Activated gamma-delta T cell (primary cell): ENCODE measurements at places on chromosomes 4 and X.

- DNase-seq: no peak
These were observed 66.7 kb upstream of the PNPLA4 start for GRCh38 chrX:7993873-7994272.

GRCh38 chrX:153922932-153923857, 2.9 kb downstream of the ARHGAP4 start:
- no peak for DNase-seq

GRCh38 chrX:138638996-138639395, 72.5 kb downstream of the FGF13 start:
- no peak for DNase-seq

GRCh38 chrX:13131396-13132137, 87.1 kb upstream of the FAM9C start:
- no peak for DNase-seq

DNA sequence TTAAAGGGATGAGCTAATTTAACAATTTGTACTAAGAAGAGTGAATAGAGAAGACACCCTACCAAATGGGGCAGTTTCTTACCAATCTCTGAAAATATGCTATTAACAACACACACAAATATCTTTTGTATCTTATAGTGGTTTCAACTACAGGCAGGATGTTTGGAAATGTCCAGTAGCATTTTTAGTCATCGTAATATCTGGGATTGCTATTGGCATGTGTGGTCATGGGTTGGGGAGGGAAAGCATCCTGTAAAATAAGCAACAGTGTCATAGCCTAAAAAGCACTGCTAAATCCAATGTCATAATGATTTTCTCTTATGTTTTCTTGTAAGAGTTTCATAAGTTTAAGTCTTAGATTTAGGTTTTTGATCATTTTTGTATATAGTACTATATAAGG, 29.3 kb upstream of the ABCG2 start:
- no peak for DNase-seq

GRCh38 chrX:131366407-131366806, 77.3 kb upstream of the IGSF1 start:
- DNase-seq: no peak

DNA sequence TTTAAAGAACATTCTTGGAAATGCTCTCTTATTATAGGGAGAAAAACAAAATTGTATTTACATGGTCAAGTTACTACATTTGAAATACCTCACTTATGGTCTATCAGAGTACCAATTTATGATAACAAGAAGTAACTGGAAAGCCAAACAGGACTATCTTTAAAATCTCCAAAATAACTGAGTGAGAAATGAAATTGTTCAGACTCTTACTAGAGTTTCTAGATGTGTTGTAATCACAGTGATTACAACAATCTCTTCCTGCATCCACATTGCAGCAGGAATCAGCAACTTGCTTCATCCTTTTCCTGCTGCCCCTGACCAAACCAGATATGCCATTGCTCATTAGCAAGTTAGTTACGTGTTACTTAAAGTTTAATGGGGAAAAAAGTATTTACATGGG, 245.2 kb upstream of the SMIM31 start:
- no peak for DNase-seq

DNA sequence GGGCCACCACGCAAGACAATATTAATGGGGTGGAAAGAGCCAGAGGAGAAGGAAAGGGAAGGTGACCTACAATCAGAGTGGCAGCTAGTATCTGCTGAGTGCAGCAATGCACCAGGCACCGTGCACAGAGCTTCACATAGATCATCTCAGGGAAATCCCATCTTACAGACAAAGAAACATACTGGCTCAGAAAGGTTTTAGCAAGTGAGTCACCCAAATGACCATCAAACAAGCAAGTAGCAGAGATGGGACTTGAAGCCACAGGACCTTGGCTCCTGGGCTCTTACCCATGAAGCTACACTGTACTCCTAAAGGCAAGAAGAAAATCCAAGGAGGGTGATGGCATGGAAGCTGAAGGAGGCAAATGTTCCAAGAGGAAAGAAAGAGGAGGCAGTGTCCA, 6.8 kb downstream of the ANXA5 start:
- no peak for DNase-seq

DNA sequence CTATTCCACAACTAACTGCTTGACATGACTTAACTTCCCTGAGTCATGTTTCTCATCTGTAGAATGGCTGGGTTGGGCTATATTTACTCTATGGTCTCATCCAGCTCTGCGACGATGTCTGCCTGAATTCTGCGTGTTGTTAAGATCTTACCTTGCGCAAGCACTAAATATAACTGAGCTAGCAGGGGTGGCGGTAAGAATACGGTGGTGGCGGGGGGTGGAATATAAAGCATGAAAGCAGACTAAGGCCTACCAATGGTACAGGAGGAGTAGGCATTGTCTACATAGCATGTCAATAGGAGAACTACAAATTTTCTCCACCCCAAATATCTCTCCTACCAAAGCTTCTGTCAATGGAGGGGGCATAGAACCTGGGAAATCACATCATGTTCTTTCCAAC, 45.7 kb upstream of the DCLK2 start:
- no peak for DNase-seq

- no peak for DNase-seq
These were observed 609 bp downstream of the NR3C2 start for GRCh38 chr4:148441624-148441985.

DNA sequence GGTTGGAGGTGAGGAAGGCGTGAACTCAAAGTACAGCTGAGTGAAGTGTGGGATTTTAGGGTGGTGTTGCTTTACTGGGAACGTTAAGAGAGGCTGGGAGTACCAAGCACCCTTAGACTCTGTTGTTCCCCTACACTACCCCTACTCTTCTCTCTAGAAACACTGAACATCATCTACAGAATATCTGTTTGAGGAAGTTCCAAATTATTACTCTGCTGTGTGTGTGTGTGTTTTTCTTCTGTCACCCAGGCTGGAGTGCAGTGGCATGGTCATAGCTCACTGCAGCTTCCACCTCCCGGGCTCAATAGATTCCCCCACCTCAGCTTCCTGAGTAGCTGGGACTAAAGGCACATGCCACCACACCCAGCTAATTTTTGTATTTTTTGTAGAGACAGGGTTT, 76.7 kb upstream of the AP1S2 start:
- DNase-seq: no peak

- no peak for DNase-seq
These were observed 5.7 kb downstream of the TRIM75 start for GRCh38 chr4:165059386-165059785.

DNA sequence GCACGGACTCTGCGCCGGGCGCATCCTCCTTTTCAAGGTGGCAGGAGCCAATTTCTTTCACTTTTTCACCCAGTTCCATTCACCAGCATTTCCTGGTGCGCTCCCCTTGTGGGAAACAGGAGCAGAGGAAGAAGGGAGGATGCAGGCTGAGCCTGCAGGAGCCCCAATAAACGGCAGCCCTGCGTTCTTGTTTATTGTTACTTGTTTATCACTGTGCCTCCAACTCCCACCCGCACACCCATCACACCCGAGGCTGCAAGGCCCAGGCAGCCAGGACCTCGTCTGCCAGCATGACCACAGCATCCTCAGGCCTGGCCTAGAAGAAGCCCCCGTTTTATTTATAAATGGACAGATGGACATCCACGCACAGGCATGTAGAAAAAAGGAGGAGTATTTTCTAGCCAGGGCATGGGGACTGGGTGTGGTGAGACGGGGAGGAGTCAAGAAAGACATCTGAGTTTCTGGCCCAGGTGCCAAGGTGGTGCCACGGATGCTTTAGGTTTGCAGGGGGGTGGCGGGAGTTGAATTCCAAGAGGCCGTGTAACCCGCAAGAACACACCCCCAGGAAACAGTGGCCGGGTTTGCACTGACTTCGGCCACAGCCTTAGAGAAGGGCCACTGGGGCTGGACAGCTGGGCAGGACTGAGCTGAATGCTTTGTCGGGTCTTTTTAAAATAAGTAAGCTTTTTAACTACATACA, 51.7 kb downstream of the JAKMIP1 start:
- no peak for DNase-seq

DNA sequence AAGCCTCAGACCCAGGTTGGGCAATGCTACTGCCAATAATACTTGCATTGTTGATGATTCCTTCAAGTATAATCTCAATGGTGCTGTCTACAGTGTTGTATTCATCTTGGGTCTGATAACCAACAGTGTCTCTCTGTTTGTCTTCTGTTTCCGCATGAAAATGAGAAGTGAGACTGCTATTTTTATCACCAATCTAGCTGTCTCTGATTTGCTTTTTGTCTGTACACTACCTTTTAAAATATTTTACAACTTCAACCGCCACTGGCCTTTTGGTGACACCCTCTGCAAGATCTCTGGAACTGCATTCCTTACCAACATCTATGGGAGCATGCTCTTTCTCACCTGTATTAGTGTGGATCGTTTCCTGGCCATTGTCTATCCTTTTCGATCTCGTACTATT, 7.4 kb downstream of the LPAR4 start:
- no peak for DNase-seq

GRCh38 chr4:153763404-153763803, 3.6 kb upstream of the RNF175 start:
- no peak for DNase-seq

GRCh38 chr4:171583790-171584189, 229.4 kb upstream of the GALNTL6 start:
- no peak for DNase-seq

- no peak for DNase-seq
These were observed 17.3 kb downstream of the ASMTL start for GRCh38 chrX:1435241-1435895.

- no peak for DNase-seq
These were observed 24.2 kb downstream of the BCOR start for GRCh38 chrX:40073439-40074054.

DNA sequence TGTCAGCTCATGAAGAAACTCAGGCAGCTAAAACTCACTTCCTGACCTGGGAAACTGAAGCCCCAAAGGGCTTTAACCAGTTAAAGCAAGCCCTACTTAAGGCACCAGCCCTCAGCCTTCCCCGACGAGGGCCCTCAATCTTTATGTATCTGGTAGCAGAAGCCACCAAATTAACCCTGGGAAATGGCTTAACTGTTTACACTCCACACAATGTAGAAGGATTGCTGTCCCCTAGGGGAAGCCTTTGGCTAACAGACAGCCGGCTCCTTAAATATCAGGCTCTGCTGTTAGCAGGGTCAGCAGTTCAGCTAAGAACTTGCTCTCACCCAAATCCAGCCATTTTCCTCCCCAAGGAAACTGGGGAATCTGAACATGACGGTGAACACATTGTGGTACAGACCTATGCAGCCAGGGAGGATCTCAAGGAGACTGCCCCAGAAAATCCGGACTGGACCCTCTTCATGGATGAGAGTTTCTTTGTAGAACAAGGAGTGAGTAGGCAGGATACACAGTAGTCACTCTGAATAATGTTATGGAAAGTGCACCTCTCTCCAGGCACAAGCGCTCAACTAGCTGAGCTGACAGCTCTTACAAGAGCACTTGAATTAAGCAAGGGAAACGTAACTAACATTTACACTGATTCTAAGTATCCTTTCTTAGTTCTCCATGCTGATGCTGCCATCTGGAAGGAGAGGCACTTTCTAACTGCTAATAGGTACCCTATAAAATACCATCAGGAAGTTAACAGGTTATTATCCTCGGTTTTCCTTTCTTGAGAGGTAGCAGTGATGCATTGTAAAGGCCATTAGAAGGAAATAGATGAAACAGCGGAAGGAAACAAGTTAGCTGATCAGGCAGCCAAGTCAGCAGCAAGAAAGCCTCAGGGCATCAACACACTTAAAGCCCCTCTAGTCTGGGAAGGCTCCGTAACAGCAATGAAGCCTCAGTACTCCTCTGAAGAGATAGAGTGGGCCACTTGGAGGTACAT, 9.6 kb upstream of the NAF1 start:
- DNase-seq: no peak

GRCh38 chr4:25308306-25308705, 4.3 kb upstream of the ZCCHC4 start:
- no peak for DNase-seq

- no peak for DNase-seq
These were observed 56.2 kb upstream of the STIM2 start for GRCh38 chr4:26804451-26804850.

- DNase-seq: no peak
These were observed 27.6 kb downstream of the HCCS start for GRCh38 chrX:11138498-11139390.

- no peak for DNase-seq
These were observed 131.4 kb downstream of the CHIC2 start for GRCh38 chr4:53932796-53933610.

DNA sequence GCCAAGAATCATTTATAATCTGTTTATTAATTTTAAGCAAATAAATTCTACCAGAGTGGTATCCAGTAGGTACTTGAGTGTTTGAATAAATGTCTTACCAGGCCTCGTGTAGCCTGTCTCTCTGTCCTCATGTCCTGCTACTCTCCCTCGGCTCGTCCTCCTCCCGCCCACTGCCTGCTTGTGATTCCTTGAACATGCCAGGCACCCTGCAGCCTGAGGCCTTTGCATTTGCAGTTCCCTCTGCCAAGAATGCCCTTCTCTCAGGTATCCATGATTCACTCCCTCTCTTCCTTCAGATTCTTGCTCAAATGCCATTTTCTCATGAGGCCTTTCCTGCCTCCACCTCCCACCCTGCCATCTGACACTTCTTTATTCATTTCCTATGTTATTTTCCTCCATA, 209.7 kb upstream of the PRPS2 start:
- DNase-seq: no peak

GRCh38 chrX:100979881-100980607, 10.5 kb downstream of the ARL13A start:
- DNase-seq: no peak

- DNase-seq: no peak
These were observed 902.5 kb downstream of the FAM133A start for GRCh38 chrX:94576367-94577004.

DNA sequence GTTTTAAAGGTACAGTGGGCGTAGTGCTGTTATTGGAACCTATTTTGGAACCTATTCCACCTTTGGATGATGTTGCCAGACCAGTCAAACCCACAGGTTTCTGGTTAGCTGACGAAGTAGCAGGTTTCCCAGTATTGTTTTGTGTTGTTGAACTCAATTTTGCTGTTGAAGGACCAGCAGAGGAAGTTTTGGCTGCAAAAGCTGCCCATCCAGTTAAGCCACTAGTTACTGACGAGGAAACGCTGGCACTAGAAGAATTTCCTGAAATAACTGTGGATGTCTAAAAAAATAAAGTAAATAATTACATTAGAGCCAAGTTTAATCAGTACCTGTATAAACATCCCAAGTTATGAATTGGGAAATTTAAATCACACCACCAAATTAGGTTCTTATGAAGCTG, 25.5 kb downstream of the INTS12 start:
- no peak for DNase-seq

DNA sequence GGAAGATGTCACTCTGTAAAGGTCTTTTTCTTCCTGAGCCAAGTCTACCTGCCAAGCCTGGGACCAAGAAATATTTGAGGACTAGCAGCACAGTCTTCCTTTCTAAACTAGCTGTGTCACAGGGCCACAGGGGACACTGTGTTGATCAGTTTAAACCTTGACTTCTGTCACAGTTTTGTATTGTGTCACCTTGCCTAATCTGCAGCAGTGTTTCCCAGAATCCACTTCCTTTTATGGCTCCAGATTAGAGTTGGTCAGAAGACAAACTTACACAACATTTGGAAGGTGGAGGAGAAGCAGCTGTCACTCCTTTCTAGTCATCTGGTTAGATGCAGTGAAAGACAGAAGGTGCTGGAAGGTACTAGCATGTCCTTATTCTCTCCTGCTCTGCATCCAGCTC, 143.1 kb upstream of the BCOR start:
- DNase-seq: no peak
